NCI-H510A treated with DMSO at 0.1 percent for 48 hours (cell line): ENCODE measurements at places on chromosomes 5 and 9.

DNA sequence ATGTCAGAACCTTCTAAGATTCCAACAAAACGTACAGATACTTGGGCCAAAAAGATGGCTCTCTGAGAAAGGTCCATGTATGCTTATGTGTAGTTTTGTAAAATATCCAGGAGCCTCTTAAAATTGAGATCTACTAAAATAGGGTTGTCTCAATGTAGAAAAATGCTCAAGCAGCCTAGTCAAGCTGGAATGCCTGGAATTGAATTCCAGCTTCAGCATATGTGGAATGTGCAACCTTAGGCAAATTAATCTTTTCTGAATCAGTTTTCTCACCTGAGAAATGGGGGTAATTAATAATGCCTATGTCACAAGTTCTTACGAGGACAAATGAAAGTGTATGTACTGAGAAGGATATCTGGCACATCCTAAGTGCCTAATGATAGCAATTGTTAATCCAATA lies 662.4 kb downstream of the DTWD2 start:
- DNase-seq: no peak

DNA sequence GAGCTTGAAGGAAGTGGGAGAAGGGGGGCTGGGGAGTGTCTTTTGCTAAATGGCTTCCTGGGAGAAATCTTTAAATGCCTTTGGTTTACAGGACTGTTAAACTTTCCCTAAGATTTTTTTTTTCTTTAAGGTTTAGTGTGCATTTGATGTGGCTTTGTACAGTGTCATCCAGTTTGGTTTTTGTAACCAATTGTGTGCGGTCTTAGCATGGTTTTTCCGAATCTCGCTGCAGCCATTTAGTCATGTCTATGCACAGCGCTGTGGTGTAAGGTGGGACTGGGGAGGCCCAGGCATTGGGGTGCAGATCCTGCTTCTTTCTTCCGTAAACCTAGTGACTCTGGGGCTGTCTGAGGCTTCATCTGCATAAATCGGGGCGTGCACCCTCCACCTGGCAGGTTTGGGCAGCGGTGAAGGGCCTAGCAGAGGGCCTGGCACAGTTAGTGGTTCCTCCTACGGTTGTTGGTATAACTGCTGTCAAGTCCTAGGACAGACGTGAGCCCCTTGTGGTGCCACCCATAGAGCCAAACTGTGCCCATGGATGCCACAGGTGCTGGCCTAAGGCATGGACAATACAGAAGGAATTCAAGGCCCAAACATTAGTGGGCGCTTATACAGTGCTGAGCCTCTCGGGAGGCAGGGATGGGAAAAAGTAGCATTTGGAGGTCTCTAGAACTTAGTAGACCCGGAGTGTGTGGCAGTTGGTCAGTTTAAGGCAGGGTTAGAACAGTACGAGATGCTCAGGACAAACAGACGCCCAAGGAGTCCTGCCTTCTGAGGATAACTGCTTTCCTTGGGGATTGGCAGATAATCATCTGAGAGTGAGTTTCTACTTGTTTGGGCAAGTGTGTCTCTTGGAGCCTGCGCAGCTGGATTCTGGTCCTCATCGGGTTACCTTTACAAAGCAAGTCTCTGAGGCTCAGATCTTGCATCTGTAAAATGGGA lies 1.5 kb downstream of the PRRC2B start:
- peak; percentile 57 for DNase-seq

DNA sequence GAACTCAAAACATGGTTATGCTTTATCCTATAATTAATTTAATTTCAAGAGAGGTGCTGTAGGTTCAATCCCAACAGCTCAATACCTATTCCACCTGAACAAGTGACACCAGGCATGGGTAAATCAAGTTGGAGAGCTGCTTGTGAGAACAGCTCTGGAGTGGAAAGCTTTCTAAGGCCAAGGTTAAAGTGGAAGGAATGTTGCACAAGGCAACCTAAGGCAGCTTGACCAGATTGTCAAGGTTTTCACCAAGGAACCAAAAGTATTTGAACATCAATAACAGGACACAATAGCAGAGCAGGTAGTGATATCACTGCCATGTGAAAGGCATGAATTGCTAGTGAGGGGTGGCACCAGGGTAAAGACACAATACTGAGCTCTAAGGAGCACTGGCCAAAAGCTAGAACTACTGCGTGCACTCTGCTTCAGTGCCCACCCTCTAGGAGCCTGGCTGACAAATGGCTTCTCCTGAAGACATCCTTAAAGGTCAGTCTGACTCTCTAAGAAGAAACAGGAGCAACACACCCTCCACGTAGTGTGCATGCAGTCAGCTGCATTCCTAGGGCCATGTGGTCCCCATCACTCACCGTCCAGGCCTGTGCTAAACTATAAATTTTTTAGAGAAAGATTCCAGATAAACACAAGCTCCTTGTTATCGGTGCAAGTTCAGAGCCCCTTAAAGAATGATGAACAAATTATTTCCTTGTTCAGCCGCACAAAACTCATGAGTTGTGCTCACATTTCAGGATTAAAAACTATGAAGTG lies 677.7 kb upstream of the KLF4 start:
- no peak for DNase-seq

DNA sequence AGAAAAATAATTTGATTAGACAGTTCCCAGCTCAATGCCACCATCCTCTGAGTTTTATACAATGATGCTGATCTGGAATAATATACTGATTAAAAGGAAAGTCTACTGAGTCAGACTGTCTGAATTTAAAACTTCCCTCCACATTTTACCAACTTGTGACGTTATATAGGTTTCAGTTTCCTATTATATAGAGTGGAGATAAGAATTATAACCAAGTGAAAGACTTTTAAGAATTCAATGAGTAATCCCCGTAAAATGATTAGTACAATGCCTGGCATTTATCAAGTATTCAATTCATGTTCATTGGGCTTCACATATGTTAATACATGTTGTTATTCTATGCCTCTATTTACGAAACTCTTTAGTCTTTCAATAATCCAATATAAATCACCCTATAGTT lies 166.0 kb downstream of the CDH9 start:
- no peak for DNase-seq

DNA sequence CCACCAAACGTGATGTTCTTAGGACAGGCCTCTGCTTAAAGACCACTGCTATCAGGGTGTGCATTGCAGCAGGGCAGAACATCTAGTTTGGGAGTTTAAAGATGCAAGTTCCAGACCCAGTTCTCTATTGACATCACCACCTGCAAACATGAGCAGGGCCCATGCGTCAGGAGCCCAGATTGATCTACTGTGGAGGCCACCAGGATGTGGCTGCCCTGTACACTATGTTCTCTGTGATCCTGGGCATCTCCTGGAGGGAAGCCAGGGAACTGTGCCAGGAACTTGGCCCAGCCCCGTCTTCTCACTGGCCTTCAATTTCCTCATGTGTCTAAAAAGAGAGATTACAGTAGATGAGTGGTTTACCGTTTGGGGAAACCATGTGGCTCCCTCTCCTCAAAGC lies 87.1 kb downstream of the PDE6A start:
- peak; percentile 5 for DNase-seq

DNA sequence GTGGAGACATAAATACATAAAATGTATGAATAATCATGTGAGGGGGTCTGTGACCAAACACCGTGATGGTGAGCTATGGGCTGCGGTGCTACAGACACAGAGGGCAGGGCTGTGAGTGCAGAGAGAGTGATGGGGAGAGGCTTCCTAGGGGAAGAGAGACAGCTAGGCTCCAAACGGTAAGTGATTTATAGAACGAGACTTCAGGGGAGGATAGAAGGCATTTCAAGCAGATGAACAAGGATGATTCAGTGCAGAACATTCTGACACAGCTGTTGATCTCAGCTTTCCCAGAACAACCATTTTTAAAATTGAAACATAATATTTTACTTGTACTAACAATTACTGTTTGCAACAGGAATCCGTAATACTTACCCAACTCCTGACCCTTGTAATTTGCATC lies 100.7 kb downstream of the GAS1 start:
- no peak for DNase-seq

DNA sequence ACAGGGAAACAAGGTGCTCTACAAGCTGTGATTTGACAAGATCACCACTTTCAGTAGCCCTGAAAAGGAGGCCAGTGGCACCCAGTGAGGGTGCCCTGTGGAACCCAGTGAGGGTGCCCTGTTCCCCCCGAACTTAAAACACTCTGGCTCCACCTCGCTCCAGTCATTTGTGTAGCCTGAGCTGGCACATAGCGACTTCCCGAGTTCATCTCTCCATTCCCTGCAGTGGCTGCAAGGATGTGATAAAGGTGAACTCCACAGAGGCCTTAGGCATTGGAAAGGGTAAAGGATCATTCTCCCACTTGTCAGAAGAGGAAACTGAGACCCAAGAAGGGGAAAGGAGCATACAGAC lies 21.9 kb upstream of the ANXA6 start:
- no peak for DNase-seq

GRCh38 chr9:113593682-113594281 lies 130.3 kb downstream of the RGS3 start:
- no peak for DNase-seq

DNA sequence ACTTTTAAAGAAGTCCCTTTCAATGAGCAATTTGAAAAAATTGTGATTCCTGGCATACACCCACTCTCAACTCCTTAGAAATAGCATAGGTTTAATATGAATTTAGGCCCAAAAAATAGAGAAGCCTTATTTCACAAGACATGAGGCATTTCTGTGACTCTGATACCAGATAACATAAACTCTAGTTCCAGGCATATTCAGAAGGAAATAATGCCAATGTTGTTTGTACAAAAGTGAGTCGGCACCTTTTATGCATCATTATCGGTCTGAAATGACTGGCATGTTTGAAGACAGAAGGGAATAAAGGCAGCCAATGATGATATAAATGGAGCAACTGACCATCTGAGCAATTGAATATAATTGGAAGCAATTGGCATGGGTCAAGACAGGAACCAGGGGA lies 19.4 kb upstream of the RECK start:
- DNase-seq: no peak

- DNase-seq: no peak
Observed at GRCh38 chr5:135642488-135642870, 63.7 kb upstream of the CXCL14 start.

GRCh38 chr5:96967400-96967799 lies 31.5 kb downstream of the LNPEP start:
- DNase-seq: no peak

- DNase-seq: no peak
Observed at GRCh38 chr5:113031557-113031956, 55.0 kb downstream of the DCP2 start.

DNA sequence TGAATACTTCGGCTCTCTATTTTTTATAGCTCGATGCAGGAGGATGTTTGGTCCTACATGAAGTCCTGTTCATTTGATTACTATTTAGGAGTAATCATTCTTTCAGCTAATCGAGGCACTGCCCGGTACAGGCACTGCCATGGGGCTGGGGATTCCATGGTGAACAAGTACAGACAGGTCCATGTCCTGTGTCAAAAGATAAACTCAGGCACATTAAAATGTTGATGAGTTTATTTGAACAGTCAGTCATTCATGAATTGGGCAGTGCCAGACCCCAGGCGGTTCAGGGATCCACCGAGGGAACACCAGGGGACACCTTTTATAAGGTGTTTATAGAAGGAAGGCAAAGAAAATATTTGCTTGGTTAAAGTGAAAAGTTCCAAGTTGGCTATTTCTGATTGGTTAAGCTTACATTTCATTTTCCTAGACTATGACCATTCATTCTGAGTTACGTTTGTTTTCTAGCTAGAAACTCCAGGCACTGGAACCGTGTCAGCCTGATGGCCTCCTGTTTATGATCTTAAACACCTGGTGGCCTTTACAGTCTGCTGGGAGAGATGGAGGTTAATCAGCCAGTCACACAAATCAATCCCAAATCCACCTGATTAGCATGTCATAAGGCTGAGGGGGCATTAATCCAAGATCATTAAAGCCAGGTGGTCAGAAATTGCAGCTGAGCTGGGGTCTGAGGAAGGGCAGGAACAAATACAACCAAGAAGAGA lies 47.0 kb upstream of the TDRD7 start:
- DNase-seq: peak; percentile 19

GRCh38 chr9:110142253-110142652 lies 65.7 kb downstream of the C9orf152 start:
- DNase-seq: peak; percentile 49

DNA sequence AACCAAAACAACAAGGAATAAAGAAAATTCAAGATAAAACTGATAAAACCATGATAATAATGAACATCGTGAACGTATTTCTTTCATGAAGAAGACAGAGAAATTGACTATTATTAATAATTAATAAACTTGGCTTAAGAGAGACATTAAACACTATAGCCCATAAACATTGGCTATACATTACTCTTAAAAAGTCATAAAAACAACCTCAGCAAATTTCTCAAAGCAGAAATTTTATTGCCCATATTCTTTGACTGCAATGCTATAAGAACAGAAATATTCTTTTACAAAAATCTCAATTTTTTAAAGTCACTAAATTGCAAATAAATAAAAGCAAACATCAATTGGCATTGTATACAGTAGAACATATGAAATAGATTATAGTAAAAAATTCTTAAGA lies 42.5 kb downstream of the CSF2 start:
- no peak for DNase-seq

DNA sequence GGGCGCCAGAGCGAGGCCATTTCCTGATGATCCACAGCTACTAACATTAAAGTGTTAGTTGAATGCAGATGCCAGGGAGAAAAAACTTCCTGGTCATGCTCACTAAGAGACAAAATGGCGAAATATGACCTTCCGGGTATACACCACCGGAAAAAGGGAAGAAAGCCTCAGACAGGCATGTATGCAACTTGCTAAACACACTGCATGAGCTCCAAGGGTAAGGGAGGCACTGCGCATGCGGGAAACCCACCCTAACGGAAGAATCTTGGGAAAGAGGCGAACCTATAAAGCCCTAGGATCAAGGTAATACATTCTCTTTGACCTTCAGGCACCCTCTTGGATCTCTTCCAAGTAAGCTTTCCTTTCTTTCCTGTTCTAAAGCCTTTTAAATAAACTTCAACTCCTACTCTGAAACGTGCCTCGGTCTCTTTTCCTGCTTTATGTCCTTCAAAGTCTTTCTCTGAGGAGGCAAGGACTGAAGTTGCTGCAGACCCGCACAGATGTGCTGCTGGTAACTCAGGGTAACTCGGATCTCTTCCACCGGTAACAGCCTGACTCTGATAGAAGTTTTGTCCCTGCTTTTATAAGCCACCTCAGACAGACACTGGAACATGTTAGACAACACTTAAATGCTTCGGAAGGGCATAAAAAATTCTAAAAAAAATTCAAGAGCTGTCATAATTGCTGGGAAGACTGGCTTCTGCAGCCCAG lies 64.9 kb downstream of the DTWD2 start:
- DNase-seq: no peak

- DNase-seq: no peak
Observed at GRCh38 chr9:136856079-136856476, 3.9 kb downstream of the MAMDC4 start.
